ENCODE measurements at places on chromosomes 4 and X.
A peak's percentile ranks its signal among the peaks of the same experiment; 100 is the strongest.

DNA sequence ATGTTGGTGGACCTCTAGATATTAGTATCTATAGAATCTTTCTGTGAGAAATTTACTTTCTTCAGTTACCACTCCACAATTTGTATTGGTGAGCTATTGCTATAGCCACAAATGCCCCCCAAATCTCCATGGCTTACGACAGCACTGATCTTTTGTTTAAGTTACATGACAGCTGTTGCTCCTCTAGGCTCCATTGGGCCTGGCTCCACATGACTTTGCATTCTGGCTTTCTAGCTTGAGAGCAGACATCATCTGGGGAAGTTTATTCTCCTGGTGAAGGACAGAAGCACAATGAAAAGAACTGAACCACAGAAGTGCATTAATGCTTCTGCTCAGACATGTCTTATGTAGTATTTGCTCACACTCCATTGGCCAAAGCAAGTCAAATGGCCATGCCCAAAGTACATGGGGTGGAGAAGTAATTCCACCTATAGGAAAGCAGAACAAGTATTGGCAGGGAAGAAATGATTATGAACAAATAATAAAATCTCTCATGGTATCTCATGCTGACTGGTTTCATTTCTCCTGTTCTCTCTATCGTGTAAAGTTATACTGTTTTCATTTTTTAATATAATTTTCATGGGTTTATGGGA lies 126.6 kb upstream of the FAM9C start:
- DNase-seq: no peak

DNA sequence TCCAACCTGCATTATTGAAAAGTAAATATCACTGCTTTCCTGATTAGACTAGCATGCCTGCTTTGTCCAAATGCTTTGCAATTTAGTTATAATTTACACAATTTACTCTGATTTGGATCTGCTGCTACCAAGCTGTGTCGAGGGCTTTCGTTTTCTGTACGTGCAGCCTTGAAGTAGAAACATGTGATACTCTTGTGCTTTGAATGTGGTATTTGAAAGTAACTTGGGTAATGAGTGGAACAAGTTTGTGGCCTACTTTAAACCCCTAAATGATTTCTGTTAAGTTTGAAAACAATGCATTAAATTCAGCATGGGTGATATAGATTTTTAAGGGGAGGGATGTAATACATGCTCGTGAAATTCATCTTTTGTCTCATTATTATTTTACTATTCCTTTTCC lies 240.7 kb downstream of the IQCM start:
- no peak for DNase-seq

GRCh38 chr4:150950657-150951288 lies 64.3 kb downstream of the LRBA start:
- DNase-seq: no peak

- DNase-seq: peak; percentile 49
These were observed 21.2 kb downstream of the NSG1 start for GRCh38 chr4:4408132-4408523.

DNA sequence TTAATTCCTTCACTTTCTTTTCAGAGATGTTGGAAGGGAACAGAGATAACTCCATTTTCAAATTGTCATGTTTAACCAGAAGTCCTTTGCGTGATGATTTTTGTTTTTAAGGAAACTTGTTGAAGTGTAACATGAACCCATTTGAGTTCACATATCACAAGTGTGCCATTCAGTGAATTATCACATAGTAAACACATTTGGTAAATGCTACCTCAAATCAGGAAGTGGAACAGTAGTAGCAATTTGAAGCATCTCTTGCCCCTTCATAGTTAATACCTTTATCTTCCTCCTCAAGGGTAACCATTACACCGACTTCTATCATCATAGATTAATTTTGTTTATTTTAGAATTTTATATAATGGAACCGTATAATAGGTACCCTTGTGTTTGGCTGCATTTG lies 35.8 kb downstream of the KDM6A start:
- no peak for DNase-seq

DNA sequence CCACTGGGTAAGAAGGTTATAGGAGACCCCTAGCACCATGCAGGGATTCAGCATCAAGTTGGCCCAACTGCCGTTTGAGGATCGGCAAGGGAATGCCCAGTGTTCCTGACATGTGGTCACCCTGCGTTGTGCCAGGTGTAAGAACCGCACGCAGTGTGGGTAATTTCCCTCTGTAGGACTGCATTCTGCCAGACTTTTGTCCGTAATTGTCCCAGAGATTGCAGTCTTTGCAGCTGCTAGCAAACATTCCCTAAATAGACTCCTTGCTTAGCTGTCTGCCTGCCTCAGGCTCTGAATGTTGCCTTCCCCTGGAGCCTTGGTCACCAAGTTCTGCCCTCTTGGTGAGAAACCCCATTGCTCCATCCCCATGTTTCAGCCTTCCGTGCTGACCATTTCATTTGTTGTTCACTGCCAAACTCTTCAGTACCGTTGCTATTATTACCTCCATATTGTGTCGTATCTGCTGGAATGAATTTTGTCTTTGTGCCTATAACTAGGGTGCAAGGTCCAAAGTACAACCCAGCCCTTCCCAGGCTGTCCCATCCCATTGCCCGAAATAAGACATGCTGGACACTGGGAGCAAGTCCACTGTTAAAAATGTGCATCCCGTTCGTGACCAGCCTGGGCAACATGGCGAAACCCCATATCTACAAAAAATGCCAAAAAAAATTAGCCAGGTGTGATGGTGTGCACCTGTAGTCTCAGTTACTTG lies 53.8 kb upstream of the USP9X start:
- no peak for DNase-seq

DNA sequence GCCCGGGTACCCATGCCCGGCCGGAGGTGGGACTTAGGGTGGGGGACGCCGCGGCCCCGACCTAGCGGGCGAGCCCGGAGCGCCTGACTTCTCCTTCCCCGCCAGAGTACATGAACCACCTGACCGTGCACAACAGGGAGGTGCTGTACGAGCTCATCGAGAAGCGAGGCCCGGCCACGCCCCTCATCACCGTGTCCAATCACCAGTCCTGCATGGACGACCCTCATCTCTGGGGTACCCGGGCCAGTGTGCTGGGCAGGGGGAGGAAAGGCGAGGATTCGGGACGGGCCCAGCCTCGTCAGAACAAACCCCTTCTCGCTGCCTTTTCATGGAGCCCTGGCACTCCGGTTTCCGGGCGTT lies 622 bp downstream of the TAFAZZIN start:
- DNase-seq: peak; percentile 70

DNA sequence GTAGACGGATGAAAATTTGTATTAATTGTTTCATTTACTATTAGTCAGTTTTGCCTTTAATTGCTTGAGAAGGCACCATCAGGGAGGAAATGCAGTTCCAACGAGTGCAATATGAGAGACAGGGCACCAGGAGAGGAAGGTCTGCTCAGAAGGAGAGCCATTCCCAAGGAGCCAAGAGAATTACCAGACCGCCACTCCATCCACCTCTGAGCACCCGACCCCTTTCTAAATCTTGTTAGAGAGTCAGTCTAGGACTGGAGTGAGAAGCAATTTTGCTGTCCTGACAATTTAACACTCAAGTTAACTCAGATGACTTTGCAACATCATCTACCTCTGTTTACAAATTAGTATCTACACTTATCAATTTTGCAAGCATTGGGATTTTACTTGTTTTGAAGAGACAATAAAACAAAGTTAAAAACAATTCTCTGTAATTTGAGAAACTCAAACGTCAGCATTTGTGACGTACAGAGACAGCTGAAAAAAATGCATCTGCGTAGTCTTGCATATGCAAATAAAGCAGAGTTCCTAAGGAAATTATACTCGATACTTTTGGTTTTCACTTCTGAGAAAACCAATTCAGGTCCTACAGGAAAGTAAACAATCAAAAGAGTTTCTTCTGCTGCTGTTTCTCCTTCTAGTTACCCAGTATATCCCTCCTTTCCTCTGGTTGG lies 1704.7 kb upstream of the TENM3 start:
- no peak for DNase-seq
